ENCODE measurements at places on chromosomes 5 and 9.

DNA sequence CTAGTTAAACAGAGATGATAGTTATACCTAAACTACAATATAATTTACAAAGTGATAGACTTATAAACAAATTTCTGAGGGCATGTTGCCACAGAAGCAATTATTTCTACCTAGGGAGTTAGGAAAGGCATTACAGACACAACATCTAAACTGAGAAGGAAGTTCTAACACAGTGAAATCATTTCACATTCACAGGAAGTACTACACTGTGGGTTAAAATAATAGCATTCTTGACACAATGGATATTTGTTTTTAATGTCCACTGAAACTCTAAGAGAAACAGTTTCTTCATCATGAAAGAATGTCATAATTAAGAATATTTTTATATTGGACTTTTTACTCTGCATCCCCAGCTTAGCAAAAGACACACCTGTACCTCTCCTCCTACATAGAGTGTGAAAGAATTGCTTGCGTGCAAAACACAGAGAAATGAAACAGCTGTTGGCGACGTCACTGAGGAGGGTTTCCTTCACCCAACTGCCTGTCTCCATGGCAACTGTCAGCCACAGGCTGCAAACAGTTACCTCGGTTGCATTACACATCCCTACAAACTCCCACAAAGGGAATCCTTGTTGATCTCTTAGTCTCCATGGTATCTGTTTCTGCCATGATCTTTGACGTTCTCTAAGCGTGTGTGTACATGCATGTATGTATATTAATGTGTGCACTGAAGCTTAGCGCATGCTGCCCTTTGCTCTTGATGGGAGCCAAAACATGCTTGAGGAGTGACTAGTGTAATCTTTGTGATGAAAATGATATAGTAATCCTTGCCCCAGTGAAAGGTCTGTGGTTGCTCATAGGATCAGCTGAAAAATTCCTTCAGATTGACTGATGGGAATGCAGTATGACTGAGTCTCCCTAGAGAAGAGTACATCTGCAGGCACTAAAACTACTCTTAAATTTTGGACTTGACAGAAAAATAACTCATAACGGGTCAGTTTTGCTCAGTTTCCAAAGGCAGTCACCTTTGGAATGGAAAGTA lies 168.5 kb downstream of the ACTL7B start:
- DNase-seq: peak; percentile 89

DNA sequence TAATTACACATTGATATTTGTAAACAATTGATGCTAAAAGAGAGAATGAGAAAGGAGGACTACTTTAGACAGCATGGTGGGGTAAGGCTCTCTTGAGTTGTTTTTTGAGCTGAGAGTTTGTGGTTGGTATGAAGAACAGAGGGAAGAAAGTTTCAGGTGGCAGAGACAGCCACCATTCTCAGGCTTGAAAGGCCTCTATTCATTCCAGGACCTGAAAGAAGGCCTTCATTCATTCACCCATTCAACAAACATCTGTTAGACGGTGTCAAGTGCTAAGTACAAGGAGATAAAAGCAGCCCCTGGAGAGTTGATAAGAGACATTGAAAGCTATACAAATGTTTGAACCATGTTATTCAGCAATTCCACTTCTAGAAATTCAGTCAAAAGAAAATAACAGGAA lies 21.7 kb upstream of the ADAM19 start:
- DNase-seq: no peak

DNA sequence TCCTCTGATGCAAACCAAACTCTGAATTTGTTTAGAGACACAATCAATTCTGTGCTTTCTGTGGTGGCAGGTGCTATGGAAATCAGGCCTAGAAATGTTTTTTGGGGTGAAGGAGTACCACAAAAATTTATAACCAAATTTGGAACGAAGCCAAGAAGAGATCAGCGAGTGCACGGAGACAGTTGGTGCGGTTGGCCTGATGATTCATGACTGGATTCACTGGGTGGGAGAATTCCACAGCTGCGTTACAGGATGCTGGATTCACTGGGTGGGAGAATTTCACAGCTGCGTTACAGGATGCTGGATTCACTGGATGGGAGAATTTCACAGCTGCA lies 135.6 kb upstream of the IRX4 start:
- no peak for DNase-seq

- DNase-seq: peak; percentile 59
Measured at GRCh38 chr9:3059781-3060468, 216.0 kb upstream of the PUM3 start.

DNA sequence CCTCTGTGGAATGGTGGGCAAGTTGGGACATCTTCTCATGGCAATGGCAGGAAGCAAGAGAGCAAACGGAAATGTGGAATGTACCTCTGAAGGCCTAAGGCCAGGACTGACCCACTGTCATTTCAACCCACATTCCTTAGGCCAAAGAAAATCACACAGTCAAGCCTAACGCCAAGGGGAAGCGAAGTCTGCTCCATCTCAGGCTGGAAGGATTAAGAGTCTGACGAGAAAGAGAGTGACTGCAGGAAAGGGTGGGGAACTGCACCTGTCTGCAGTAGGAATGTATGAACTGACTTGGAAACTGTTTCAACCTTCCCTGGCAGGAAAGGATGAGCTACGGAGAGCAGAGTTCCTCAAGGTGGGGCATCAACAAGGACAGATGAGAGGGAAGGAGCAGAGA lies 90.2 kb upstream of the TAS2R1 start:
- peak; percentile 64 for DNase-seq

- no peak for DNase-seq
Measured at GRCh38 chr5:126233256-126233655, 190.0 kb upstream of the GRAMD2B start.

DNA sequence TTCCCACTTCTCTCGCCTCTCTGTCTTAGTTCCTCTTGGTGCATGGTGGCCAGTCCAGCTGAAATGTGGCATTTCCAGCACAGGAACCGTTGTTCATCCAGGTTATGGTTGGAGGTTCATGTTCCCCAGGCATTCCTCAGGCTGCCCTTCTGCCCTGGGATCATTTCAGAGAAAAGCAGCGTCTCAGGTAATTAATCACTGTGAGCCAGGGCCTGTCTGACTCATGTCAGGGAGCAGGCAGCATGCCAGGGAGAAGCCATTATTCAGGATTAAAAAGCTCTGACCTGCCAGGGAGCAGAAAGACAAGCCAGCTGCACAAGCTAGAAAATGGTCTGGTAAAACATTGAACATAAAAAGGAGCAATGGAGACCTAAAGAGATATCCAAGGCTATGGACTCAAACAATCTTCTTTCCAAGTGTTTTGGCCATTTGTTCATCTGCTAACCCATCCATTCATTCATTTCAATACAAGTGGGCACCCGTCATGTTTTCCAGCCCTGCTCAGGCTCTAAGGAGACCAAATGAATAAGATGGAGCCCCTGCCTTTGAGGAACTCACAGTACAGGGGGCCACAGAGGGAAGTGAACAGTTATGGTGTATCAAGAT lies 241.4 kb downstream of the DRD1 start:
- peak; percentile 74 for DNase-seq

DNA sequence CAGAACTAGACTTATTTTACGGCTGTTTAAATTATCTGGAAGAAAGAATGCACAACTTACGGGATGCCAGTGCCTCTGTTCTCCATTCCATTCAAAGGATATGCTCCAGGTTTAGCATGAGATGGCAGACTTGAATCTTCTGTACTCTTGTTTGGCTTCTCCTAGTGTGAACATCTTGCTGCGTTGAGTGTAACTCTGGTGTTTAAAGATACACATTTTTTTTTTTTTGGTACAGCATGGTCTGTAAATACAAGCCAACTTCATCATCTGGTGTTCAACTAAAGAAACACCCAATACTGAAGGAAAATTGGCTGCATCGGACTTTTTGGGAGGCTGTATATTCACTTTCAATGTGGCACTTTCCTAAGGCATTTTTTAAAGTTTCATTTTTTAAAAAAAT lies 7.4 kb upstream of the MIER3 start:
- no peak for DNase-seq

- peak; percentile 59 for DNase-seq
Measured at GRCh38 chr9:23582836-23583235, 243.2 kb downstream of the ELAVL2 start.

- no peak for DNase-seq
Measured at GRCh38 chr5:56176155-56176798, 56.9 kb downstream of the ANKRD55 start.

DNA sequence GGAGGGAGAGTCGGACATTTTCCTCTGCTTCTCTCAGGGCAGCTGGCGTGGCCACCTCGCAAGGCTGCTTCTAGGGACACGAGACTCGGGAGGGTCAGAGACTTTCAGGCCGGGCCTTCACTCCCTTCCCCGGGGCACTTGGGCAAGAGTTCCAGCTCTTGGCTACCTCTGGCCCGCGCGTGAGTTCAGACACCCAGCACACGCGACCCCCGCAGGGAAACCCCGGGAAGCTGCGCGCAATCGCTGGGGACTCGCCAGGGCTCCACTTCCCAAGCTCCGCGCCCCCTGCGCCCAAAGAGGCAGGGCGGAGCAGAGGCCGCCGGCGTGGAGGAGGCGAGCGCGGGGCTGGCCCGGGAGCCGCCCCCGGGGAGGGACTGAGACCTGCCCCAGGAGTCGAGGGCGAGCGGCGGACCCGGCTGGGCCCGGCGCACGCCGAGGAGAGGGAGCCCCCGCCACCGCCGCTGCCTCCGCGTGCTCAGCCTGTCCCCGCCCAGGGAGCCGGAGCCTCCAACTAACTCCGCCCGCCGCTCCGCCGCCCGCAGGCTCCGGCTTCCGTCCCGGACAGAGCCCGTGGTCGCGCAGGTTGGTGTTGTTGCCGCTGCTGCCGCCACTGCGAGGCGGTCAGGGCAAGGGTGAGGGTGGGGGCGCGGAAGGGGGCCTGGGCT lies at the start of gene PAM:
Gene PAM (plus strand): TSS at position 539 of the 665 bp plus-strand sequence. CDS start 110,891 bp downstream, outside the sequence.
- DNase-seq: peak; percentile 56

DNA sequence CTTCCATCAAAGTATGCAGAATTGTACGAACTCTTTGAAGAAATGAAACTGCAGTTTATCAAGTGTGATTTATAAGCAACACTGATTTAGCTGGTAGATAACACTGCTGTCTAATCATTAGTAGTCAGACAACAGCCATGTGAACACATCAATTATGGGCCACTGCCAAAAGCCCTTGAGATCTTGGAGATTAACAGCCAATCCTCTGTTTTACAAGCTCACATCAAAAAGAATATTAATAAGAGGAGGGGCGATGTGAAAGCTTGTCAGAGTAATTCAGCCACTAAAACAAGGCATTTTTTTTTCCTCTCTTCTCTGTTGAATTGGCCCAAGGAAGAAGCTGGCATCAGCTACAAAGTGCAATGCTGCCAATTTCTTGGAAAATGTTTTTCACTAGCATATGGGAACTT lies 28.1 kb downstream of the ZNF608 start:
- DNase-seq: peak; percentile 17

DNA sequence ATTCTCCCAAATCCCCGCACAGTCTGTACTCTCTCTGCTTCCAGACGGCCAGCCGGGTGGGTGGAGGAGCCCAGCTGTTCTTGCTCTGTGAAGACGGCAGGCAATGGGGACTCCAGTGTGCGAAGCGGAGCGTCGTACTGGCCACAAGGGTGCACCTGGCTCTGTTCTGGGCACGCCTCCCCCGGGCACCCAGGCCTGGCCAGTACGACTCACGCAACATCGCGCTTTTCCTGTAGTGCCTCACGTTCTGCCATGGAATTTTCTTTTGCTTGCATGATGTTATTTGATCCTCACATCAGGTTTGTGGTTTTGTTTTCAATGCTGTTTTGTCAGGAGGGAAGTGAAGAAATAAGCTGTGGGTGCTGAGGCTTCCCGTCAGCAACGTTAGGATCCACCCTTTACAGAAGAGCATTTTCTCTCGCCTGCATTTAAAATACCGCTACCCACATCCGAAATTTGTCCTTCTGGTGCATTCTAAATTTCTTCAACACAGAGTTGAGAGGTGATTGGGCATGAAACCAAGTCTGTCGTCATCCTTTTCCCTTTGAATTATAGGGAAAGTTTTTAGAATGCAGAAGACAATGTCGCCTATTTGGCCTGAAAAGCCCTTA lies 311.7 kb downstream of the TRIM36 start:
- DNase-seq: no peak

Measured in foreskin keratinocyte (primary cell).